ENCODE measurements at places on chromosomes 2 and 18.

- no peak for DNase-seq
These were observed 204.1 kb downstream of the GLI2 start for GRCh38 chr2:120939595-120940318.

GRCh38 chr2:217223222-217223930 lies 363.5 kb upstream of the TNP1 start:
- no peak for DNase-seq

- DNase-seq = no peak
These were observed 52.6 kb downstream of the TACR1 start for GRCh38 chr2:75146606-75147332.

GRCh38 chr2:170017860-170018532 lies 160.0 kb upstream of the MYO3B start:
- no peak for DNase-seq

GRCh38 chr2:100650151-100650550 lies 87.4 kb downstream of the PDCL3 start:
- no peak for DNase-seq

DNA sequence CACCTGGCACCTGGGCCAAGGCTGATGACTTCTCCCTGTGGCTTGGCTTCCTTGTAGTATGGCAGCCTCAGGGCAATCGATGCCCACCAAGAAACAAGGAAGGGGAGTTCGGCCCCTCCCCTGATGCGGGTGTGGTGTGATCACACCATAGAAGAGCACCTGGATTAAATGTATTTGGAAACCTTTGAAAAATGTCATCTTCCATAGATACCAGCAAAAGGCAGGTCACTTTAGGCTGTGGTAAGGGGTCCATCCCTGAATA lies 198.2 kb downstream of the CYP26B1 start:
- DNase-seq = no peak

DNA sequence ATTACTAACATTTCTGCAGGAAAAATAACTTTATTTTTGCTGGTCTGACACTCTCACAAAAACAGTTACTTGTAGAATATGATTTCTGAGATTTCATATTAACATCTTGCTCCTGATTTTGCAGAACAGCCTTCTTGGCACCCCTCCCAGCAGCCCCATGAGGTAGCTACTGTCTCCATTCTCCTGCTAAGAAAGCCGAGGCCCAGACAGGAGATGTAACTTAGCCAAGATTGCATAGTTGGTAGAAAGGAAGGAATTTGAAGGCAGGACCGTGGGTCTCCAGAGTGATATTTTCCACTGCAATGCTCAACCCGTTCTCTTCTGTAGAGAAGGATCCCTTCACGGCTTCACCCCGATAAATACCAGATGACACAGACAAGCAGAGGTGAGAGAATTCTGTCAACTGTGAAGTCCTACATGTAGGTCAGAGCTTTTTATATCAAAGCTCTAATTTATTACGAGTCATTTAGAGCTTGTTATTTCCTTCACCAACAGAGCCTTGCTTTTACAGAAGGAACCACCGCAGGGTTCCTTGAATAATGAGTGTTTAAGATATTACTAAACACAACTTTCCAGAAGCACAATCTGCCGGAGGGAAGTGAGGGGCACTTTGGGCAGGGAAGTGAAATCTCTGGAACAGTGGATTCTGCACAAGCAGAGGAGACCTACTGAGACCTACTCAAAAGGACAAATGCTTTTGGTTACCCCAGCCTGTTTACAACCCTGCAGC lies 48.0 kb upstream of the MYCN start:
- no peak for DNase-seq

GRCh38 chr2:209977386-209978239 lies 24.8 kb upstream of the RPE start:
- DNase-seq = no peak

DNA sequence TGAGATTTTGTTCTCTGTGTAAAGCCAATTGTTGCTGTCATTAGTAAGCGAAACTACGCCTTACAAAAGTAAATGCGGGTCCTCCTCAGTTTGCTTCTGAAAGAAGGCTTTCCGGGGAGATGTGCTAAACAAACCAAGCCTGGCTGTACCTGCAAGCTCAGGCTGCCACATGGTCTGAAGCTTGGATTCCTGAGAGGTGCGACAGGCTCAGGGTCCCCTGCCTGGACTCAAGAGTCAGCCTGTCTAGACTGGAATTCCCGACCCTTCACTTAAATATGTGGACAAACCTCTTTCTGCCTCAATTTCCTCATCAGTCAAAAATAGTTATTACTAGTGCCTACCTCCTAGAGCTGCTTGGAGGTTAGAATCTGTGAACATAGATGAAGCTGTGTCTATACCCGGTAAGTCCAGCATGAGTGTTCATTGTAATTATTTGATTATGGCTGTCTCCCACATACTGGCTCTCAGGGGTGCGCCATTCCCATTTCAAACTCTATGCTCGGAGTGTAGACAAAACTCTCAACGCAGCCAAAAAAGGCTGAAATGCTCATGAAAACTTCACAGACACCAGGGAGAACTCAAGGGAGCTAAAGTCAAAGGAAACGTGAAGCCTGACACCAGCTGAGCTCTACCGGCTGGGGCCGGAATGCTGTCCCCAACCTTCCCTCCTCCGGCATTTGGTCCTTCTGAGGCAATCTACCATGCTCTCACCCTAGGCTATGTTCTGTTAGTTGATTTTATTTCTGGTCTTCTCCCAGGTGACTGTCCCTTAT lies 31.4 kb downstream of the SOWAHC start:
- no peak for DNase-seq

DNA sequence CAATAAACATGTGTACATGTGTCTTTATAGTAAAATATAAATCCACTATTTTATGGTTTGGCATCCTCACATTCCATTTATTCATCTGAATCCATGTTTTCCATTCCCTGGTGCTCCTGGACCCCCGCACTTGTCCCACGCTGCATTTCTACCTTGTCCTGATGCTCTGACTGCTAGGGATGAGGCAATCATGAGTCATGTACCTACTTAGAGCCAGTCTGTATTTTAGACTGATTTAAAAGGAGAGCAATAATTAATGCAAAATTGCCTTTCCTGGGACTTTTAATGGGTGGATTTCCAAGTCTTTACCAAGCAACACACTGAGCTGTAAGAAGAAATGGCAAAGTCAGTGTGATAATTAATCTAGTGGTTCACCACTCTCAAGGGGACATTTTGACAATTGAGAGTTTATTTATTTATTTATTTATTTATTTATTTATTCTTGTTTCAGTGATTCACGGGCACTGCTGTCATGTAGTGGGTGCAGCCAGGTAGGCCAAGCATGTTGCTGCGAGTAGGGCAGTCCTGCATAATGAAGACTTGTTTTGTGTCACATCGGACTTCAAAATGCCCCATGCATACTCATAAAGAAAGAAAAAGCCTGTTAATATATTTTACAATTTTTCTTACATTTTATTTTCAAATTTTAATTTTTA lies 419.3 kb upstream of the VWC2L start:
- no peak for DNase-seq

- DNase-seq = no peak
These were observed 127.9 kb downstream of the SH3RF3 start for GRCh38 chr2:109256921-109257320.

DNA sequence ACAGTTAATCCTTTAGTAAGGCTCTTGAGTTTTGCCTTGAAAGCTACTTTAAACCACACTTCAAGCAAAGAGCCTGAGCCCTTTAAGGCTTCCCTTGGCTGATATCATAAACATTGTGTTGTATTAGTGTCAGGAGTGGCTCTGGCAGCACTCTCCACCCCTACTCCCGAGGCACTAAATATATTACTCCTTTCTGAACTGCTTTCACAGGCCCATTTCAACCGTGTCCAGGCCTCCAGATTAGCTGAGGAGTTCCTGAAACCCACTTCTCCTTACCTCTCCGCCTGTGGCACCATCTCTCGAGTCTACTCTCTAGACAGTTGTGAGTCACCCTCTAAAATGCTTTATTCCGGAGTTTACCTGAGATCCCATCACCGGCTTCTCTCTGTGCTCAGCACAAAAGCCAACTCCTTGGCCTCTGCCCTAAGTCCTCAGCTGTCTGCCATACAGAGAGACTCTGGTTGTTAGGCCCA lies 14.4 kb upstream of the STON1 start:
- DNase-seq = no peak

DNA sequence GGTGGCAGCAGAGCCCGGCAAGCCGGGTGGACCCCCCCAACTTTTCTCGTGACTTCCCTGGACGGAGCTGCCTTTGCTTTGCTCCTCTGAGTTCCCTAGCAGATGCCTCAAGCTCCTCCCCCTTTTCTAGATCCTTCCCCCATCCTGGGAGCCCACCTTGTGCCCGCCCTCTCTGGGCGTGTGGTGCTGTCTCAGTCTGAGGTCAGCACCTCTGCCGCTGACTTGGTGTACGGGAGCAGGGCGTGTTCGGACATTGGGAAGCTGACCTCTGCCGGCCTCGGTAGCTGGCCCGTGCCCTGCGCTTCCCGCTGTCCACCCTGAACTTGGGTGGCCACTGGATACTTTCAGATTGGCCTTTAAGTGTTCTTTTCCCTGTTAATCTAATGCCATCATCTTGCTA lies 19.6 kb upstream of the ESPNL start:
- DNase-seq = no peak

GRCh38 chr2:65700720-65701119 lies 268.3 kb upstream of the SPRED2 start:
- no peak for DNase-seq

DNA sequence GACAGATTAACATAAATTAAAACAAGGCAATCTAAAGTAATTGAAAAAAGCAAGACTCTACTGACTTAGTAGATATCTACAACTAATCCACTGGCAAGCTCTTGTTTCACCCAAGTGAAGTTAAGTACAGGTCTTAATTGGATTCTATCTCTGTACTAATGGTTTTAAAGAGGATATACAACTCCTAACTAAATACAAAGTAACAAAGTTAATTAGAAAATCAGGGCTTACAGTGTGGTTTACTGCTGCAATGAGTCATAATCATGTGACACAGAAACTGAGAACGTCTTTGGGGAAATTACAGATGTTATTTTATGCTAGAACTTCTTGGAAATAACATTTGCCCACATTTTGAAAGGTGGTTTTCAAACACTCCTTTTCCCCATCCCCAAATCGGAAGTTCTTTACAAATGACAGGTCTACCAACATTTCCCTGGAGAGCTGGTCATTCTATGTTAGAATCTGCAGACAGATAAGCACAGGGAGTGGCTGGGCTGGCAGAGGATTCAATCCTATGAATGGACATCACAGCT lies 245.3 kb downstream of the STK39 start:
- DNase-seq = no peak

DNA sequence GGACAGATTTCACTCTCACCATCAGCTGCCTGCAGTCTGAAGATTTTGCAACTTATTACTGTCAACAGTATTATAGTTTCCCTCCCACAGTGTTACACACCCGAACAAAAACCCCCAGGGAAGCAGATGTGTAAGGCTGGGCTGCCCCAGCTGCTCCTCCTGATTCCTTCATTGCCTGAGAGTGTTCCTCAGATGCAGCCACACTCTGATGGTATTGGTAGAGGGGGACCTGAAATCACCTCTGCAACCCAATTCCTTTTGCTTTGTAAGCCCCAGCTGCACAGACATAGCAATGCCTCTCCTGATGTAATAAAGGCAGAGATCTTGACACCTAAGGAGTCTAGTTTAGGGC lies 1529.8 kb downstream of the RPIA start:
- no peak for DNase-seq

DNA sequence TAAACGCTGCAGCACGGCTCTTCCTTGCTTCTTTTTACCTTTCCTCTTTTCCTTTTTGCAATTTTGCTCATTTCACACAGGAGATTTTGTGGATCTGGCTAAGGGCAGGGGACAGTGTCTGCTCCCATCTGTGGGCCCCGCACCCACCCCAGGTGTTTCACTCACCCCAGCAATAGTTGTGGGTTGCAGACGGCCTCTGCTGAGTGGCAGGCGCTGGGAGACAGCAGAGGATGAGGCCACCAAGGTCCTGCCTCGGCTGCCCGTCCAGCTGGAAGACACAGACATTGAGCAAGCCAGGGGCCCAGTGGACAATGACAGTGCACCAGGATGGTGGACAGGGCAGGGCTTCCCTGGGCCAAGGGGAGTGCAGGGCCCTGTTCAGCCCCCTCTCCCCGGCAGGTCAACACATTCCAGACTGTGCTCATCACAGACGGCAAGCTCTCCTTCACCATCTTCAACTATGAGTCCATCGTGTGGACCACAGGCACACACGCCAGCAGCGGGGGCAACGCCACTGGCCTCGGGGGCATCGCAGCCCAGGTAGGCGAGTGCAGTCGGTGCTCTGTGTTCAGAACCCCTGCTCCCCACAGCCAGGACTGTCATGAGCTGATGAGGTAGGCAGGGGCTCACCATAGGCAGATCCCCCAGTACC lies 35.0 kb downstream of the SNED1 start:
- DNase-seq = no peak

DNA sequence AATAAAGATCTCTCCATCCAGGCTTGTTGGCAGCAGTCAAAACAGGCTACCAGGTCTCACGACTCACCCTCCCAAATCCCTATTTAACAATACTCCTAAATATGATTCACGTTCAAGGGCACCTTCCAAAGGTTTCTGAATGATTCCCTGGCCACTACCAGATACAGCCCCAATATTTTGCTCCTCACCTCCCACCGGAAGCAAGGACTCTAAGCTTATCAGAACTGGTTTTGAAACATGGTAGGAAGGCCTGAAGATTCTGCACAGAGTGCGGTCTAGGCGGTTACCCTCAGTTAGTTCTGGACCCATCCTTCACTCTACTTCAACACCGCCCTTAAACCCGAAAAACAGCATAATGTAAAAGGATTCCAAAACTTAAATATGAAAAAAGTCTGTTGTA lies 5.2 kb downstream of the PPP4R1 start:
- DNase-seq = no peak

DNA sequence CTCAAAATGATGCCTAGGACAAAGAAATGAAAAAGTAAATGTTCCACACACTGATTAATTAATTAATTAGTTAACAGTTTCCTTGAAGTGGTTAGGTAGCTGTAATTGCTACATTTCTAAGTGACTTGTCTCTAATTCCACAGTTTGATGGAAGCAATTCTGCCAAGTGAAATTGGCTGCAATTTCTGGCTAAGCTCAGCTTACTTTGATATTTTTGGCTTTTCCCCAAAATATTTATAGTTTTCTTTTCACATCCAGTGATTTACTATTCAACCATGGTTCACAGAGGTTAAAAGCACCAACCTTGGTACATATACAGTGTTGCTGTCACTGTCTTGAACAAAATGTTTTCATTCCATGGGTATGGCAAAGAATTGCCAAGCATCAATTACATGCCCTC lies 459.5 kb upstream of the CDH20 start:
- DNase-seq = no peak

DNA sequence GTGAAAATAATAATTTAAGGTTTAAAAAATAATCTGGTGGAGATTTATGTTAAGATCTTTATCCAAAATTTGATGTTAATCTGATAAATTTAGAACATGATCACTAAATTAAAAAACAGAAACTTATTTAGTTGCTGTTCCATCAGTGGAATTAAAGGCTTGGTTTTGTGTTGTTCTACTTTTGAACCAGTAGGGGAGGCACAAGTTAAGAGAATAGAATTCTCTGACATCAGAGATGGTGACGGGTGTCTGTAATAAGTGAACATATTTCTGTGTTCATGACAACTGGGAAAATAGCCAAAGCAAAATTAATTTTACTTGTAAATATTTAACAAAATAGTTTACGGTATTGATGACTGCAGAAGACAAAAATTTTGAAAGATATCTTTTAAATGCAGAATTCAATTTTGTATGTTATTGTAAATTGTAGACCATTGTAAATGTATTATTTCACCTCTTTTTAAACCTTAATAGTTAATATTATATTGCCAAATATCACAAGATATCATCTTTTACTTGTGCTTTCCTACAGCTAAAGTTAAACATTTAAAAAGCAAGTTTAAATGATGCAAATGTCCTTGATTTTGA lies 106.0 kb downstream of the UBR3 start:
- DNase-seq = no peak
